Tongue (tissue), 3 donors: ENCODE measurements at places on chromosomes 1 and 21.

GRCh38 chr21:14722841-14723483 is 176.8 kb upstream of the SAMSN1 start:
- no peak for DNase-seq

GRCh38 chr21:26637201-26637745 is 64.2 kb upstream of the CYYR1 start:
- DNase-seq, result no peak

GRCh38 chr1:155226910-155227260 is 18.4 kb downstream of the MTX1 start:
- DNase-seq, result peak; percentile 71

- peak; percentile 67 for DNase-seq
These were observed 25.4 kb upstream of the TCEA3 start for GRCh38 chr1:23449958-23450357.

DNA sequence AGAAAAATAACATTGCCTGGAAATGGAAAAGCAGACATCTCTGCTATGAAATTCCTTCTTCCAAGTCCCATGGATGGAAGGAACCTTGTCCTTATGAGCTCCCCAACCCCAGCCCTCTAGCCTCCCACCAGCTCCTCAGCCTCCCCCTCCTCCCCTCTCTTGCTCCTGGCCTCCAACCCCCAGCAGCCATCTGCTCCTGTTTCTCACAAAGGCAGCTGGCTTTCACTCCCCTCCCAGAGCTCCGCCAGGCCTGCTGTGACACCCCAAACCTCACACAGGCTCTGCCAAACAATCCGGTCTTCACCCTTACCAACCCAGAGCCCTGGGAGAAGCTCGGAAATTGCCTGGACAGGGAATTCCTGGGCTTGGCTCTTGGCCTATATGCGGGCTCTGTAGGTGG is 69.2 kb downstream of the KLHDC7A start:
- DNase-seq, result peak; percentile 82

- no peak for DNase-seq
These were observed 58.5 kb downstream of the TENT5C start for GRCh38 chr1:117664314-117664713.

- no peak for DNase-seq
These were observed 8.2 kb upstream of the LAPTM5 start for GRCh38 chr1:30765556-30766434.

DNA sequence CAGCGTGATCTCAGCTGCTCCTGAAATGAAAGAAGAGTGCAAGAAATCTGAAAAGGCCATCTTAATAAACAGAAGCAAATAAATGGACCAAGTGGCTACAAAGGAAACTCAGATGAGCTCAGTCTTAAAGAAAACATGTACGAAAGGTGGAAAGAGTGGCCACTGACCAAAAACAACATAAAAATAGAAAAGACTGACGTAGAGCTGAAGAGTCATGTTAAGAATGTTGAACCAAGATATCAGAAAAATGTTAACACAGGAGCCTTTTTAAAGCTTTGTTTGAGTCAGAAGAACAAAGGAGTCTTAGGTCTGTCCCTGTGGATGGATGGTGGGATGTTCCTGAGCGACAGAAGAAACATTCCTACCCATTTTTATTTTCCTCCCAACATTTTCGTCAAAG is 30.8 kb upstream of the ZNF648 start:
- no peak for DNase-seq

- no peak for DNase-seq
These were observed 266.5 kb upstream of the USP24 start for GRCh38 chr1:55481634-55482033.

GRCh38 chr1:107643766-107644165 is 321.2 kb downstream of the VAV3 start:
- DNase-seq, result no peak

GRCh38 chr21:36628761-36629460 is 70.0 kb upstream of the SIM2 start:
- DNase-seq, result peak; percentile 41

DNA sequence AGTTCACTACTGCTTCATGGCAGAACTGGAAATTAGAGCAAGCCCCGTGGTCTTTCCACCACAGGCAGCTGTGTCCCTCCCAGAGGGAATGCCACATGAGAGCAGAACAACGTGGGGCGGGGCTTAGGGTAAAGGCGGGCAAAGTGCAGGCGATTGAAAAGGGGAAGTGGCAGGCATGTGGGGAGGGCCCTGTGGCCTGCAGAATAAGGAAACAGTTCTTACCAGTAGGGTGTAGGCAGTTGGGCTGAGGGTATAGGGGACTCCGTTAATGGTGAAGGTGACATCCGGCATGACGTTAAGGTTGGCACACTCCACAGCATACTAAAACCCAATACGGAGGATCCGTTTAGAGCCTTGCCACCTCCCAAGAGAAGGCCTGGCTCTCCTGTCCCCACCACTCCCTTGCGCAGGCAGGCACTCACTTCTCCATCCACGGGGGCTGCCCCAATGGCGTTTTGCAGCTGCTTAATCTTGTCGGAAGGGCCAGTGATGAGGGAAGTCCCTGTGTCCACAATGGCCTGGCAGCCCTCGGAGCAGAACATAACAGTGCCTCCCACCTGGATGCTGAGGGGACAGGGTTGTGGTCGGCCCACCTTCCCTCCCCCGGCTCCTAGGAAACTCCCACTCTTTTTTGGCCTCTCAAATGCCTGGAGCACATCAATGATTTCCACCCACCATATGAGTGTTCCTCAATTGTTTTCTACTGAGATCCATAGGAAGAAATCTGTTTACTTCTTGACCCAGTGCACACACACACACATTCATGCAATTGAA is 9.1 kb upstream of the RAB7B start:
- DNase-seq, result peak; percentile 73

DNA sequence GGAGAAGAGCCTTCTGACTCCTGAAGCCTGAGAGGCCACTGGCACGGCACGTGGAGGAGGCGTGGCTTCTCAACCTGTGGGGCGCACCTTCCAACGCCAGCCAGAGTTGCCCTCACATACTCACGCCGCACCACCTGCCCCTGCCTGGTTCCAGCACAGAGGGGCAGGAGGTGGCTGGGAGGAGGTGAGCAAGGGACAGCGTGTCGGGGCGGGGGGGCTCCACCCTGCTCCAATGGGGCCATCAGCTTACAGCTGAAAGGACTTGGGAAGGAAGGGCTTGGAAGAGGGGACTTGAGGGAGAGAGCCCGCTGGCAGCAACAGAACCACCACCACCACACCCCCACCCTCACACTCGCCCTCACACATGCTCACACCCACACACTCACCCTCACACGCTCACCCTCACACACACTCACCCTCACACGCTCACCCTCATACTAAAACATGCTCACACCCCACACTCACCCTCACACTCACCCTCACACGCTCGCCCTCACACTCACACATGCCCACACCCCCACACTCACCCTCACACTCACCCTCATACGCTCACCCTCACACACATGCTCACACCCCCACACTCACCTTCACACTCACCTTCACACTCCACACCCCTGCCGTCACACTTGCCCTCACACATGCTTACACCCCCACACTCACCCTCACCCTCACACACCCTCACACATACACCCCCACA is 41.6 kb upstream of the EDN2 start:
- no peak for DNase-seq

- no peak for DNase-seq
These were observed 226.3 kb downstream of the SETD4 start for GRCh38 chr21:35833991-35834390.

- DNase-seq, result peak; percentile 29
These were observed 86.5 kb upstream of the KAZN start for GRCh38 chr1:14511796-14512585.

DNA sequence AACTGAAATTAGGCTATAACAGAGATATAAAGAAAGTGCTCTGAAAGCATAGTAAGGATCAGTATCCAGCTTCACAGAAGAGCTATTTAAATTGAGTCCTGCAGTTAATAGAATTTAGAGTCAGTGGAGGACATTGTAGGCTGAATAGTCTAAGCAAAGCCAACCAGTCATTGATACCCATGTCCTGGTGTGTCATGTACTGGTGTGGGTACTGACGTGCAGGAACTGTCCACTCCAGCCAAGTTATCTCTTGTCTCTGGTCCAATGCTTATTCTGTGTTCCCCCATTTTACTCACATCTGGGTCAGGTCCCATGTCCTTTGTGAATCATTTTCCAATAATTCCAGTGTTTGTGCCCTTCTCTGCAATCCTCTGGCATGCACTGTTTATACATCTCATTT is 90.0 kb downstream of the MACF1 start:
- no peak for DNase-seq

DNA sequence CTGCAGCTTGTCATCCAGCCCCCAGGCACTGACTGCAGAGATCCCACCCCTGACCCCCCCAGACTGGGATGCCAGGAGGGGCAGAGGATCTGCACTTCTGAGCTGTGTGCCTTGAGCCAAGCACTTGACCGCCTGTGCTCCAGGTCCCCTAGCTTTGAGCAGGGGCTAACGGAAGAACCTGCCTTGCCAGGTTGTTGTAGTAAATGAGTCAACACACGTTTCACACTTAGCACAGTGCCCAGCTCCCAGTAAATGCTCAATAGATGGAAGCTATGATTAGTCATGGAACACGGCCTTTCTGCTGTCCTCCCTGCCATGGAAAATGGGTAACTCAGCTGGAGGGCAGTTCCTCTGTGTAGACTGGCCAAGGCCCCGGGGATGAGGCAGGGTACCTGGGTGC is 24.1 kb downstream of the IFFO2 start:
- no peak for DNase-seq

- DNase-seq, result no peak
These were observed 10.7 kb upstream of the GPR25 start for GRCh38 chr1:200861937-200862647.

DNA sequence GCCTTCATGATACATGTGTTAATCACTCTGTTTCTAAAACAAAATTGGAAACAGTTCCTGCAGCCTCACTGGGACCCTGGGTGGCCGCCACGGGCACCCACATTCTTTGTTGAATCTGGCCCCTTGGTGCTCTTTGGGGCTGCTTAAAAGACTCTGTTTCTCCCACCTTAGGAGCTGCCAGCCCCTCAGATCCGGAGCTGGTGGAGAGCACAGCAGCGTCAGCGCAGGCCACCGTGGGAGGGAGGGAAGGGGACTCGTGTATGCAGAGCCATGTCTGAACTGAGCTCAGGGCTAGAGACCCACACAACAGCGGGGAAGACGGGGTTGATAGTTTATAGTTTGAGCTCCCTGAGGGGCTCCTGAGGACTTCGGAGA is 121.2 kb downstream of the CNIH3 start:
- no peak for DNase-seq

DNA sequence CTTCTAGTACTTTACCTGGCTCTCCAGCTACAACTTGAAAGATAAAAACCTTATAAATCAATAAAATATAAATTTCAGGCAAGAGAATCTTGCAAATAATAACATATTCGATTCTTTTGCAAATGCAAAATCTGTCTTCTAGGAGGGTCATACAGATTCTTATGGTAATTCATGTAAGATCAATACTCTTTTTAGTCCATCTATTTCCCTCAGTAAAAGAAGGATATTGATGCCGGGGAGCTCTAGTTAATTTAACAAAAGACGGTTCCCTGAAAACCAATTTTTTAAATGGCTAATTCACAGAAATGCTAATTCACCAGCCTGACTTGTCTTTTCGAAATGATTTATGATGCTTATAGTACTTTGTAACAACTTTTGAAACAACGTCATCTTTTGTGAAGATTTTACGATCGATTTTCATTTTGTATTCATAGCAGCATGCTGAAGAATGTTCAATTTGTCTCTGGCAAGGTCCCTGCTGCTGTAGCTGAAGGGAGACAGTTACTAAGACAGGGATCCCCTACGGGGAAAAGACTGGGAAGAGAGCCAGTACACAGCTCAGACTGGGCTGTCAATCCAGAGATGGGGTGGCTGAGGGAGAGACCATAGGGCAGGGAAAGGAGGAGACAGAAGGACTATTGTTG is 90.6 kb upstream of the SPAG17 start:
- DNase-seq, result peak; percentile 45

- no peak for DNase-seq
These were observed 32.4 kb downstream of the MEGF6 start for GRCh38 chr1:3578906-3579305.

GRCh38 chr1:57770772-57771171 is 346.9 kb upstream of the DAB1 start:
- DNase-seq, result no peak

DNA sequence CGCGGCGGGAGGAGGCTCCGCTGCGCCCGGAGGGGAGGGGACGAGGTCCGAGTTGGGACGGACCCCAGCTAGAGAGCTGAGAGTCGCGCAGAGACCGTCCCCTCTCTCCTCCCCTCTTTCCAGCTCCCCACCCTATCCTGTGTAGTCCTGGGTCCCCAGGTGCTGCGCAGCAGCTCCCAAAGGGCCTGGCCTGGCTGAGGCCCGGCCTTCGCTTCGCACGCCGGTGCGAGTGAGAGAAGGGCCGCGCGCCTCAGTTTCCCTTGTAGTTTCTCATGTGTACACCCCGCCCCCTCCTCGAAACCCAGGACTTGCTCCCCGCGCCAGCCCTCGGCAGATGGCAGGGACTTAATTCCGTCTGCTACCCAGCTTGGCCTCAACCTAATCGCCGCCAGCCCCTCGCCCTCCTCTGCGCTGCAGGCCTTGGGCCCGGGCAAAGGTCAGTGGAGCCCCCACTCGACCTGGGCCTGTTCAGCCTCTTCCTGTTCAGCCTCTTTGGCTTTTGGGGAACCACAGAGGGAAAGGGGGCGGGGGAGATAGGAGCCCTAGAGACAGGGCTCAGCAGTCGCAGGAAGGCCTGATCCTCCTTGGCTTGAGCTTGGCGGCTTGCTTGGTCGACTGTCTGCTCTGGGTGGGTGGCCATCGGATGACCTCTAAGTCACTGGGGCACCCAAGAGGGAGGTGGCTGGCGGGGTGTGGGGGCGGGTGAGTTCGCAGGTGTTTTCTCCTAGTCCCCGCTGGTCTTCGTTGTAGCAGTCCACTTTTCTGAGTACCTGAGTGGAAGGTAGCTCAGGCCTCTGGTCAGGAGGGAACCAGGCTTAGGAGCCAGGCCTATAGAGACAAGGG is 1.0 kb downstream of the ZNF687 start:
- peak; percentile 29 for DNase-seq

DNA sequence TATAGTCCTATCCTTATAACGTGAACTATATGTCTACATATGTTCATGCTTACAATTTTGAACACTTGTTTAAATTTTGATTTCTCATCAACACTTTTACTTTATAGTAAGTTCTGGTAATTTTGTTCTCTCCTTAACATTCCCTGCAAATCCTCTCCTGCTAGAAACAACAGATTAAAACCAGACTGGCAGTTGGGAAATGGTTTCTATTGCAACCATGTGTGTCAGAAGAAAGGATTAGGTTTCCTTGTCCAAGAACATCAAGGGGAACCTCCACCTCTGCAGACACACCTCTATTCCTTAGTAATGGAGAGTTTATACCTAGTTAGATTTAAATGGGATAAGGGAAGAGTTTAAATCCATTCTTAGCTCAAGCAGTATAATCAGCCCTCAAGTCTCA is 3.3 kb upstream of the WARS2 start:
- peak; percentile 20 for DNase-seq

DNA sequence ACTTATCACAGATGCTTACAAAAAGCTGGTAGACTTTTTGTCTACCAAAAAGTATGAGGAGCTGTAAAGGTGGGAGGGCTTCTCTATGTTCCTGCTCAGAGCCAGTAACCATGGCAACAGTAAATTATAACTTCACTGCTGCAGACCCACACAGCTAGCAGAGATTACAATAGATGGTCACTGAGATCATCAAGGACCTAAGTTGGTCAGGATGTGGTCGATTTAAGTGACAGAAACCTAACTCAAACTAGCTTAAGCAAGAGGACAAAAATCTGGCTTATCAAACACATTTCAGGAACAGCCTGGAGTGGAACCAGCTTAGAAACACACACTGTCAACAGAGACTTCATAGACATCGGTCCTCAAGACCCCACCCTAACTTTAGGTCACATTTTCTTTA is 113.4 kb upstream of the ATP1A1 start:
- DNase-seq, result no peak

- DNase-seq, result no peak
These were observed 185.8 kb downstream of the HS2ST1 start for GRCh38 chr1:87100271-87100670.
